ENCODE measurements at places on chromosomes 3 and 15. TPM values are rescaled to one million over a fixed set of nuclear protein-coding genes. Genes with fewer than 3 reads are reported as not detected.

GRCh38 chr3:176814285-176814684 lies 383.0 kb downstream of the TBL1XR1 start:
- no peak for DNase-seq

GRCh38 chr3:137709011-137709601 lies 55.0 kb upstream of the SOX14 start:
- no peak for DNase-seq

DNA sequence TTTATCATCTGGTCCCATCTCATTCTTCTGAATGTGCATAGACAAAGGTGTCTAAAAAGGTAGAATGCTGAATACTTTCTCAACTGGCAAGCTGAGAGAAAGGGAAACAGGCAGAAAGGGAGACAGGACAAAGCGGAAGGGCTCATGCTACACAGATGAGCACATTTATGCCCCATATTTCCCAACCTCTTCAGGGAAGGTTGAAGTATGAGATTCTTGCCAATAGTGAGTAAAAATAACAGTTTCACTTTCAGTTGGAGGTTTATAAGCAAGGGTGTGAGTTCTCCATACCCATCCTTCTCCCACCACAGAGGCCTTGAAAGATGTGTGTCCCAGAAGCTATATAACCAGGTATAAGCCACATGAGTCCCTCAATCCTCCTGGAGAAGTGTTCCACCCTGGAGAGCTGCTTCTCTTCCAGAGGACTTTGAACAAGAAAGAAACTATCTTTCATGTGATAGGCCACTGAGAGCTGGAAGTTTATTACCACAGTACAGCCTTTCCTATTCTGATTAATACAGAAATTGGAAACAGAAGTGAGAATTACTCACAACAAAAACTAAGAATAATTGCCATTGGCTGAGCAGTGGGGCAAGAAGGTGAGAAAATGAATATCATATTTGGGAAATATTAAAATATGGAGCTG lies 709.4 kb upstream of the NR2F2 start:
- no peak for DNase-seq

GRCh38 chr3:31219131-31219843 lies 313.4 kb upstream of the STT3B start:
- DNase-seq = no peak

DNA sequence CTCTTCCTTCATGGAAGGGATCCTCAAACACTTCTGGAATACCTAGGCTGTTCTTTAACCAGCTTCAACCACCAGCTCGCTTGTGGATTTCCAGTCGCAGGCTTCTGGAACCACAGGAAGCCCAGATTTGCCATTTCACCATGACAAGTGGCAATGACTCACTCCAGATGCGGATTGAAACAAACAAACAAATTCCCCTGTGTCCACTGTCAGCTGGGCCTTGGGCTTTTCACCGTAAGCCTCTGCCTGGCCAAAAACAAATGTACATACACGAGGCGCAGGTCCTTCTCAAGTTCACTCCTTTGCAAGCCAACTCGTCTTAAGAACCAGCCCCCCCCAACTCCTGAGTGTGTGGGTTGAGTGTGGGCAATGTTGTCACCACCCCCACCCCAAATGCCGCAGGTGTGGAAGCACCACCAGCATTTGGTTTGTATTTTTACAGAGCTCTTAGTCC lies 8.8 kb downstream of the BCL6 start:
- DNase-seq = no peak

DNA sequence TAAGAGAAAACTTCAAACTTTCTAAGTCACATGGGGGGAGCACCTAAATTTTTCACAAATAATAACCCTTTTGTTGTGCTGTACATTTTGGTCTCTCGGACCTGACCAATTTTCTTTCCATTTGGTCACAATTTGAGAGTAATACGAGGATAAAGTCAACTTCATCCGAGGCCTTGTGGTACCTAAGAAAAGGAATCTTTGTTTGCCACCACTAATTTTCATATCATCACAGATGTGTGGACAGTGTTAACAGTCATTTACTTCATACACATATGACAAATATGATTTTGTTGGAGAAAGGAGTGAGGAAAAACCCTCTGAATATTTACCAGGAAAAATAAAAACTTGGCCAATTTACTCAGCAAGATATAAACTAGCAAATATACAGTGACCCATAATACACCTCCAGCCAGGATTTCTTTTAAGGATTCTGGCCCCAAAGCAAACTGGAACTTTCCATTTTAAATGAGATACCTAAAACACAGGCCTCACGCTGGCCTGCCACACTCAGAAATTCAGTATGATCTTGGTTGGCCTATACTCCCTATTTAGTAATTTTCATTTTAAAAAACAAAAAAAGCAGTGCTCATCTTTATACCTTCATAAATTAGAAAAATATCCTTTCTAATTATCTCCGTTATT lies 40.7 kb downstream of the VGLL4 start:
- DNase-seq = no peak

DNA sequence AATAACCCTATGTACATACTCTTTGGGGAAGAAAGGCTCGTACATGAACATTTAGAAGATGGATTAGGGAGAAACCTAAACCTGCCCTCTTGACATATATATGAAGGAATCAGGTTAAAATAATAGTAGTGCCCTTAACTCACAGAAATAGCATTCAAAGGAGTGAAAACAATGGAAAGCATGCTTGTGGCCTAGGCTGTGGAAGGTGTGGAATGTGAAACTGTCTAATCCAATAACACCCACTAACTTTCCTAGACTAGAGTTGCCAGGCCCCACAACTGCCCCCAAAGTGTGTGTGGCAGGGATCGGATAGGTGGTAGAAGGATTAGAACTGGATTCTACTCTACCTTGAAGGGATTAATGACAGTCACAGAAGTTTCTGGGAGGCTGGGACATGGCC lies 317.4 kb upstream of the LRRFIP2 start:
- no peak for DNase-seq

DNA sequence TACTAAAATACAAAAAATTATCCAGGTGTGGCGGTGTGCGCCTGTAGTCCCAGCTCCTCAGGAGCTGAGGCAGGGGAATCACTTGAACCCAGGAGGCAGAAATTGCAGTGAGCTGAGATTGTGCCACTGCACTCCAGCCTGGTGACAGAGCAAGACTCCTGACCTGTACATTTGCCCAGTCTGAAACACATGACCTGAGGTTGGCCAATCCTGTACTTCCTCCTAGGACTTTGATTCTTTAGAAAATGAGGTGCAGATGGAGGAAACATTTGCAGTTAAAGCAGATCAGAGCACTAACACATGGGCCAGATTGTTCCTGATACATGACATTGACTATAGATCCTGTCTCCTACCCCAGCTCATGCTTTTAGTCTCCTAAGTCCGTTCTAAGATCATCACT lies 28.9 kb upstream of the LPP start:
- DNase-seq = no peak

DNA sequence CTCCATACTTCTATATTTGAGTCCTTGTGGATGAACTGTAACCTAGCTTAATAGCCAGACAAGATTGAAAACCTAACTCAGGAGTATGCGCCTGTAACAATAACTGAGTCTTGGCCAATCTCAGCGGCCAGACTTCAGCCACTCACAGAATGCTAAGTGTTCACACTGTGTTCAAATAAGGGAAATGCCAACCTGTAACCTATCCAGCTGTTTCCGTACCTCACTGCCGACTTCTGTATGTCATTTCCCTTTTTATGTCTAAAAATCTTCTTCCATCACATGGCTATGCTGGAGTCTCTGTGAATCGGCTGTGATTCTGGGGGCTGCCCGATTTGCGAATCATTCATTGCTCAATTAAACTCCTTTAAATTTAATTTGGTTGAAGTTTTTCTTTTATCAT lies 169.2 kb downstream of the NFKBIZ start:
- no peak for DNase-seq

DNA sequence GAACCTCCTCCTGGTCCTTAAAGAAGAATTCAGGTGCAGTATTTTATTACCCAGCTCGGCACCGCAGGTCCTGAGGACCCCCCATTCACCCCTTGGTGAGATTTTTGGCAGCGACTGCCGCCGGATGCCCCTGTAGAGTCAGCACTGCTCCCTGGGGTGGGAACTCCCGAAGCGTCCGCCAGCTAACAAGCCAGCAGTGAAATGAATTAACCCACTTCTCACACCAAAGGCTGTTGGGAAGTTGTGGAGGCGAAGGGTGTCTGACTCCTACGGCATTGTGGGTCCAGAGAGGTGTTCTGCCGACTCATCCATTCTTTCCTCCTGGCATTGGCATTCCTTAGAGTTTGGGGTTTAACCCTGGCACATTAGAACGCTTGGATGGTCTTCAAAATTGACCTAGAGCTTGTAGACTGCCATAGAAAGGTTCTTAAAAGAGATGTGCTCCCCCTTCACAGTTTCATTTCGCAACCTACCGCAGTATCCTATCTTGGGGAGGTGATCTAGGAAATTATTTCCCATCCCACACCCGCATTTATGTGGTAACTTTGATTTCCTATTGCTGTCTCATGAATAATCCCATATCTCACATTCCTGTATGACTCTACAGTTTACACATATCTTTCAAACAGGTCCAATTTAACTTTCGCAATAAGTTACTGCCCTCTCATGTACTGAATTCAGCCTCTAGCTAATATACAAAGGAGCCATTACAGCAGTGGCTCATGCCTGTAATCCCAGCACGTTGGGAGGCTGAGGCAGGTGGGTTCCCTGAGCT lies 879 bp upstream of the EIF5A2 start:
- DNase-seq = no peak

- DNase-seq = peak; percentile 38
These were observed 36.0 kb downstream of the TSPAN3 start for GRCh38 chr15:77034695-77035489.

DNA sequence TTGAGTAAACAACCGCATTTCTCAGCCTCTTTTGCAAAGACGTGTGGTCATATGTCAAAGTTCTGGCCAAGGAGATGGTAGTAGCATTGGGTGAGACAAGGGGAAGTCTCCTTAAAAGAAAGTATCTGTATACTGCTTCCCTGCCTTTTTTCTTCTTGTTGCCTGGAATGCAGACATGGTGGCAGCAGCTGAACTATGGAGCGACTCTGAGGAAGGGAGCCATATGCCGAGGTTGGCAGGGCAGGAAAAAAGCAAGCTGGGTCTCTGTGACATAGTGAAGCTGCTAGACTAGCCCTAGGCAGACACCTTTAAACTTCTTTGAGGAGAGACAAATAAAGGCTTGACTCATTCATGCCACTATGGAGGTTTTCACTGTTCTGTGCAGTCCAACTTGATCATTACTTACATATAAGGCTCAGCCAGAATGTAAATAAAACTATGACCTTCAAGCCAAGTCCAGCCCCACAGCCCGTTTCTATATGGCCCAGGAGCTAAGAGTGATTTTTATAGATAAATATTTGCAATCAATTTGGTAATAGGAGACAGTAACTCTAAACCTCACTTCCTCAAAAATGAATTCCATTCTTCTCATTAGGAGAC lies 30.6 kb upstream of the PRICKLE2 start:
- DNase-seq = no peak

GRCh38 chr15:51328926-51329325 lies 9.5 kb downstream of the CYP19A1 start:
- no peak for DNase-seq

DNA sequence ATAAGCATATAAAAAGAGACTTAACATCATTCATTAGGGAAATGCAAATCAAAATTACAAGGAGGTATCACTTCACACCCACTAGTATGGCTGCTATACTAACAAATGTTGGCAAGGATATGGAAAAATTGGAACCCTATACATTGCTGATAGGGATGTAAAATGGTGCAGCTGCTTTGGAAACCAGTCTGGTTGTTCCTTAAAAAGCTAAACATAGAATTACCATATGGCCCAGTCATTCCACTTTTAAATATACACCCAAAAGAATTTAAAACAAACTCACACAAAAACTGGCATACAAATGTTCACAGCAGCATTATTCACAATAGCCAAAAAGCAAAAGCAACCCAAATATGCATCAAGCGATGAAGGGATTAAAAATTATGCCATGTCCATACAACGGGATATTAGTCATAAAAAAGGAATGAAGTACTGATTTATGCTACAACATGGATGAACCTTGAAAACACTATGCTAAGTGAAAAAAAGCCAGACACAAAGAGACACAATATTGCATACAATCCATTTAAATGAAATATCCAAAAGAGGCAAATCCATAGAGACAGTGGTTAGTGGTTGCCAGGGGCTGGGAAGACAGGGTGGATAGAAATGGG lies 118.3 kb downstream of the OSBPL10 start:
- DNase-seq = no peak

- no peak for DNase-seq
These were observed 37.2 kb upstream of the ANPEP start for GRCh38 chr15:89851673-89852341.

- DNase-seq = no peak
These were observed 46.9 kb upstream of the COL6A6 start for GRCh38 chr3:130470126-130470525.

GRCh38 chr3:4326868-4327267 lies 23.7 kb downstream of the SETMAR start:
- DNase-seq = no peak

- no peak for DNase-seq
These were observed 18.2 kb upstream of the PDIA5 start for GRCh38 chr3:123048480-123049237.

DNA sequence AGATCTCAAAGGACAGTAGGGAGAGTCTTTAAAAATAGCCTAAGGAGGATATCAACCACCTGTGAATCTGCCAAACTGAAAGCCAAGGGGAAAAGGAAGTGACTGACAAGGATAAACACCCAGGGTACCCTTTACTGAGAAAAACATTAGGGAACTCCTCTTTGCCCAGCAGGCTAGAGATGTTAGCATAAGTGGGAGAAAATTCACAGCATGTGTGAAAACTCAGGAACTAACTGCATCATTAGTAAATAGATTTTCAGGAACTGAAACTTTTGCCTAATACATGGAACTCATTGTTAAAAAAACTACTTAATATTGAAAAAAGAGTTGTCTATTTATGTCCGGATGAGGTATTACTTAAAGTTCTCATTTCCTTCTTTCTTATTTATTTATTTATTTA lies 375.5 kb downstream of the NTRK3 start:
- DNase-seq = no peak

DNA sequence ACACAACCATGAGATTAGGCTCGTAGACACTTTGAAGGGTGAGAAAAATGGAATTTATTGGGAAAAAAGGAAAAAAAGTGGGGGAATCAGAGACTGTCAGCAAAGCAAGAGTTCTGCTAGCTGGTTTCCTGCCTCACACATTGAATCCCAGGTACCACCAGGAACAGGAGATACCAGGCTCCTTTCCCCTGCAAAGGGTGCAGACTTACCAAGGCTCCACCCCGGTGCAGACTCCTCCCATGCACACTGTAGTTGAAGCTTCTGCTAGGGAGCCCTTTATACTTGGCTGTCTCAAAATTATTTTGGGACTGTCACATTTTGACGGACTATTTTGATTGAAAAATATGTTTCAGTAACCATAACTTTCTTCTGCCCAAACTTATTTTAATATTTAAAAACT lies 819.9 kb upstream of the GBE1 start:
- no peak for DNase-seq

GRCh38 chr3:141547791-141548190 lies 61.0 kb downstream of the RASA2 start:
- no peak for DNase-seq

Gene GPX1
- 90.6 TPM for total RNA-seq

Gene CHRM5
- not detected for total RNA-seq

Gene NEK10
- 0.79 TPM for total RNA-seq

Gene CCDC39
- total RNA-seq = not detected

Gene CPLX3
- total RNA-seq = 0.17 TPM

Gene OGG1
- 41.3 TPM for total RNA-seq

Gene CACNA2D2
- 2.5 TPM for total RNA-seq

Gene DNAH12
- 0.30 TPM for total RNA-seq

Gene RABL3
- 22.3 TPM for total RNA-seq

Gene CD200
- 2.1 TPM for total RNA-seq

Gene MB21D2
- total RNA-seq = 4.3 TPM

Gene SLC38A3
- total RNA-seq = not detected

Gene PATL2
- total RNA-seq = 55.2 TPM

Gene C3orf52
- 3.1 TPM for total RNA-seq

Gene ARGFX
- not detected for total RNA-seq
